ENCODE measurements at places on chromosomes 2 and 18.

DNA sequence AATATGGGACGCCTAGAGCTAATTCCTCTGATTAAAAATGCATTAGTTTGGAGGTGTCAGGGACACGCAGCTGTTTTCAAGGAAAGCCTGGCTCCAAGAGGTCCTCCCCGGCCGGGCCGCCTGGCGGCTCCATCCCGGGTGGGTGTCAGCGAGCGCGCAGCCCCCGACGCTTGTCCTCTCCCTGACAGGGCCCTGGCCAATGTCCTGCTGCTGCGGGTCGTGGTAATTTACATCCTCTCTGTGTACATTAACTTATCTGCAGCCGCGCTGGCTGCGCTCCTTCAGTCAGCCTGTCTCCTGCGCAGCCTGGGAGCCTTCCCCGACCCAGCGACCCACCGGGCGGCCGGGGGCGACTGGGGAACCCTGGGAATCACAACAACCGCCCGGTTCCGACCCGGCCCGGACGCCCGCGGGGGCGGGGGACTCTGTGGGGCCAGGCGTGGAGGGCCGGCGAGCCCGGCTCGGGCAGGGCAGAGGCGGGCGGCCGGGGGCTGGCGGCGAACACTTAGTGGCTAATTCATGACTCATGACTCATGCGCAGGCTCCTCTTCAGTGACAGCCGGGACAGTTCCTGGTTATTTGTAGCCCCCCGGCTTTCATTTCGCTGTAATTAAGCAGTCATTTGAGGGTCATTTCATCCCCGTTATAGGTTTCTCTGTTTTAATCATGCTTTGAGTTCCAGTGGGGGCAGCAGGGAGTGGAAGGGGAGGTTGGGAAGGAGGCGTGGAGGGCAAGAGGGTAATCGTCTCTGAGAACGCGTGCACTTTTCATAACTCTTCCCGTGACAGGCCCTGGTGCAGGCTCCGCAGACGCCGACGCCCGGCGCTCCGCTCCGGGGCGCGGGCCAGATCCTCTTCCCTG, 141.9 kb upstream of the CTAGE1 start:
- peak; percentile 80 for DNase-seq

GRCh38 chr18:50126471-50126870, 68.5 kb downstream of the MYO5B start:
- DNase-seq = no peak

DNA sequence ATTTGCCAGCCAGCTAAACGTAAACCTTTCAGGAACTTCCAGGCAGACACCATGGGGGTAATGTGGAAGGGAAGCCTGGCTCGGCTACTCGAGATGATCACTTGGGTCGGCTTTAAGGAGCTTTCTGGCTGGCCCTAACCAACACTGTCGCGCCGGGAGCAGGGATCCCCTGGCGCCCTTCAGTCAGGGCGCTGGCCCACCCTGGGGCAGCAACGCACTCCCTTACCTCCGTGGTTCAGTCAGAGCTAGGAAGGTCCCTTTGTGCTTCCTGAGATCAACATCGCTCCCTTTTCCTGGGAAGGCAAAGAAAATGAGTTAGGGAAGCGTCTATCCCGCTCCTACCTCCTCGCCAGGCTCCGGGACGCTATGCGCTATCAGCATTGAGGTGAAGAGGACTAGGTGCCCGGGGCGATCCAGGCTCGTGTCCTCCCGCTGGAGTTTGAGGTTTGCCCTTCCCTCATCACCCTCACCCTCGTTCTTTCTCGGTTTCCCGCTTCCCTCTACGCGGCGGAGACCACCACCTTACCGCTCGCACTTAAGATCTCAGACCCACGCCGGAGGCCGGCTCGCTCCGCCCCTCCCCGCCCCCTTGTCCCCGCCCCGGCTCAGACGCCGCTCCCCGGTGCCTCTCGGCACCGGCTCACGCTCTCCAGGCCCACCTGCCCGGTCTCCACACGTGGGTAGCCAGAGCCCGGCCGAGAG, 449 bp upstream of the ATRAID start:
- DNase-seq = no peak

DNA sequence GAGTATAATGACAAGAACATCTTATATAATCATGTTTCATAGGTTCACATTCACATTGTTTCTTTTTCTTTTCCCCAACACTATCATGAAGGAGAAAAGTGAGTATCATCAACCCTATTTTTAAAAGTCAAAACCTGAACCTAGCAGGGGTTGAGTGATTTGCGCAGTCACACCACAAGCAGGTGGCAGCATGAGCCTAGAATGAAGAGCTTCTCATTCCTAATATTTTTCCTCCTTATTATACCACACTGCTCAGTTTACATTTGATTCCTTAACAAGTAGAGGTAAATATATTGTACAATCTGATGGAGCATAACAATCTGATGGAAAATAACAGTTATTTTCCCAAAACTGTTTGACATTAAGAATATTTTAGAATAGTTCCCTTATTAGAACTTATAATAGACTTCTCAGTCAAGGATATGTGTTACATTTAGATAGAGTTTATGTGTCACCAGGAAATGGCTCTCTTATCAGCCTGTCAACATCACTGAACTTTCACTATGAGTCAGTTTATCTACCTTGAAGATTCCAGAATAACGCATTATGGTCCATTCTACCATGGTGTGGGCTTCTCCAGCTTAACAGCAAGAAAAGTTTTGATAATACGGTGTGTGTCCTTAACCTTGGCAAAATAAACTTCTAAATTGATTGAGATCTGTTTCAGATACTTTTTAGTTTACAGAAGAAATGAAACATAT, 119.5 kb downstream of the NEB start:
- no peak for DNase-seq

- DNase-seq = no peak
These were observed 214.0 kb downstream of the SS18 start for GRCh38 chr18:25876330-25876948.

GRCh38 chr2:144438801-144439631, 80.9 kb downstream of the ZEB2 start:
- DNase-seq = no peak

DNA sequence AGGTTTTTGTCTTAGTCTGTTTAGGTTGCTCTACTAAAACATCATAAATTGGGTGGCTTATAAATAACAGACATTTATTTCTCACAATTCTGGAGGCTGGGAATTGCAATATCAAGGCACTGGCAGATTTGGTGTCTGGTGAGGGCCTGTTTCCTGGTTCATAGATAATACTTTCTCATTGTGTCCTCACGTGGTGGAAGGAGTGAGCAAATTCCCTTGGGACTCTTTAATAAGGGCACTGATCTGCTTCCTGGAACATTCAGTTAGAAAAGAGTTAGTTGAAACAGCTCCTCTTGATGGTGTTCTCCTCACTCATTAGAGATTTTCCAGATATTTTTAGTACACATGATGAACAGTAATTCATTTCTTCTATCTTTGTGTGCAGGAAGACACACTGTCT, 22.3 kb downstream of the COL4A3 start:
- no peak for DNase-seq

DNA sequence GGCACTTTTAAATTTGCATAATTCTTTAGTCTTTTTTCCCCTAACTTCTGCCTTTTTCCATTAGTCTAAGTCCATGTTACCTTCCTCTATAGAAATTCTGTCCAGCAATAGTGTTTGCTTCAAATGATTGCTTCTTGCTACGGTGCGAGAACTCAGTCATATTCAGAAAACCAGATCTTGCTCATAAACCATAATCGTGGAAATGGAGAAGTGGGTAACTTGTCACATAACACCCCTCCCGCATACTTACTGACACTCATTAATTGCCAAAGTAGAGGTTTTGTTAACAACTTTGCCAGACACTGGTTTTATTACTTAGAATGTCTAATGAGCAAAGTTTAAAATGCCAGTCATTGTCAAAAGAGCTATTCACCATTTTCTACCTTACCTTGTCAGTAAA, 94.3 kb upstream of the TWSG1 start:
- no peak for DNase-seq

DNA sequence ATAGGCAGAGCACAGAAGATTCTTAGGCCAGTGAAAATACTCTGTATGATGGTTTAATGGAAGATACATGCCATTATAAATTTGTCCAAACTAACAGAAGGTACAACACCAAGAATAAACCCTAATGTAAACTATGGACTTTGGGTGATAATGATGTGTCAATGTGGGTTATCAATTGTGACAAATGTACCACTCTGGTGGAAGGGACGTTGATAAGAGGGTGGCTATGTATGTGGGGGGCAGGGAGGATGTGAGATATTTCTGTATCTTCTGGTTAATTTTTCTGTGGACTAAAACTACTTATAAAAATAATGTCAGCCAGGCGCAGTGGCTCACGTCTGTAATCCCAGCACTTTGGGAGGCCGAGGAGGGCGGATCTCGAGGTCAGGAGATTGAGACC, 86.2 kb downstream of the HNRNPLL start:
- DNase-seq = no peak

Measured in adipocyte (in vitro differentiated cells).